ENCODE measurements at places on chromosomes 16 and 17.

- no peak for DNase-seq
- H3K36me3 ChIP-seq, result no peaks in the 10 kb centered on the region
- H3K4me1 ChIP-seq, result peaks cover 2% of the 10 kb centered on the region
- no peaks in the 10 kb centered on the region for H3K27me3 ChIP-seq
Observed at GRCh38 chr16:85402910-85403692, 210.0 kb upstream of the GSE1 start.

DNA sequence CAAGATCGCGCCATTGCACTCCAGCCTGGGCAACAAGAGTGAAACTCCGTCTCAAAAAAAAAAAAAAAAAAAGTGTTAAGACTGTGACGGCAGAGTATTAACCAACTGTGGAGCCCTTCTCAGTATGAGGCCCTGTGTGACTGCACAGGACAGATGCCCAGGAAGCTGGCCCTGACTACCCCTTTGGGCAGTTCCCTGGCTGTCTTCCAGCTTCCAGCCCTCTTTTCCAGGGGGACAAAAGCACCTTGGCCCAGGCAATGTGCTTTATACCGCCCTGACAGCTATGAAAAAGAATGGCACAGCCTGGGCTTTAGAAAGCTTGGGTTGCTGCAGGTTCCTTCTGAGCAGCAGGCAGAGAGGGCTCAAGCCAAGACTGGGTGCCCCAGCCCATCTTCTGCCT, 61.2 kb downstream of the AKAP1 start:
- no peak overlapping the region for H3K27ac ChIP-seq
- H3K36me3 ChIP-seq, result no peaks in the 10 kb centered on the region
- no peak for DNase-seq
- H3K4me1 ChIP-seq, result no peaks in the 10 kb centered on the region
- peaks cover 13% of the 10 kb centered on the region for H3K27me3 ChIP-seq
- no peak overlapping the region for H3K4me3 ChIP-seq

DNA sequence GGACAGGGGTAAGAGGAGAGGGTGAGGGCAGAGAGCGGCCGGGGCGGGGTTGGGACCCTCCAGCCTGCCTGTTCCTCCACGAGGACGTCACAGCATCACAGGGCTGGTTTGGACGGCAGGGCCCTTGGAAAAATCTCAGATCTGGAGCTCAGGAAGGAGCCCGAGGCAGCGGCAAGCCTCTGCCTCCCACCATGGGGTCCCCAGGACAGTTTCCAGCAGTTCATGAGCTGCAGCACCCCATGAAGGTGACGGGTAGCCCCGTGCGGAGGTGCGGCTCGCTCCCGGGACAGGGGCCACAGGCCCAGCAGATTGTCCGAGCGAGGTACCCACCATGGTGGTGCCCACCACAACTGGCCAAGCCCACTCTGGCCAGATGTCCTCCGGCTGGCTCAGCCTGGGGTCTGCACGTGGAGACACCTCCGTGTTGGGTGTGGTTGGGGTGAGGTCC, 21.3 kb downstream of the TPSD1 start:
- peaks cover under 1% of the 10 kb centered on the region for H3K4me1 ChIP-seq
- no peak for DNase-seq
- no peak overlapping the region for H3K27ac ChIP-seq
- no peaks in the 10 kb centered on the region for H3K36me3 ChIP-seq

- H3K36me3 ChIP-seq, result peaks cover 88% of the 10 kb centered on the region
- peaks cover 65% of the 10 kb centered on the region for H3K4me1 ChIP-seq
- no peaks in the 10 kb centered on the region for H3K27me3 ChIP-seq
- peak overlapping the region; percentile 52 for H3K4me3 ChIP-seq
- H3K27ac ChIP-seq, result peak overlapping the region; percentile 84
- DNase-seq, result no peak
Observed at GRCh38 chr17:47741109-47741792, 8.2 kb downstream of the TBX21 start.

GRCh38 chr16:16146380-16147315, 76.6 kb downstream of the ABCC6 start:
- H3K36me3 ChIP-seq, result peaks cover 54% of the 10 kb centered on the region
- no peak overlapping the region for H3K4me3 ChIP-seq
- H3K27ac ChIP-seq, result no peak overlapping the region
- no peaks in the 10 kb centered on the region for H3K4me1 ChIP-seq

GRCh38 chr17:14082848-14083247, 13.5 kb downstream of the COX10 start:
- no peaks in the 10 kb centered on the region for H3K27me3 ChIP-seq
- H3K36me3 ChIP-seq, result peaks cover 78% of the 10 kb centered on the region
- no peak overlapping the region for H3K4me3 ChIP-seq
- no peak for DNase-seq
- H3K27ac ChIP-seq, result no peak overlapping the region
- peaks cover 46% of the 10 kb centered on the region for H3K4me1 ChIP-seq

- no peak for DNase-seq
- peaks cover 4% of the 10 kb centered on the region for H3K36me3 ChIP-seq
- peaks cover 24% of the 10 kb centered on the region for H3K4me1 ChIP-seq
Observed at GRCh38 chr16:55754056-55754455, 78.8 kb downstream of the CES1 start.

DNA sequence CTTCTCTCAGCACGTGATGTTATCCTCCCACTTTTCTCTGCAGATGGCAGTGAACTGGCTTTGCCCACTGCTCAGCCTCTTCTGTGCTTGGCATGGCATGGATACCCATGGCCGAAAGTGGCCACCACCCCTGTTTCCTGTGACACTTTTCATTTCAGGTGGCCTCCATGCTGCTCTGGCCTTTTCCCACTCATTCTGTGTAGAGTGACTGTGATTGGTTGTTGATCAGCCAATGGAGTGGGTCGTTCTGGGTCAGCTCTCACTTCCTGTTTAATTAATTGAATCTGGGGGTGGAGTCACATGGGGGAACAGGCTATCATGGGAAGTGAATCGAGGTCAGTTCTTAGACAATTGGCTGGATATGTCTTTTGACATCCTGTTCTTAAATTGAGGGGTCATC, 350.1 kb upstream of the EEF2KMT start:
- no peak for DNase-seq
- peaks cover 10% of the 10 kb centered on the region for H3K27me3 ChIP-seq
- H3K36me3 ChIP-seq, result no peaks in the 10 kb centered on the region
- no peak overlapping the region for H3K27ac ChIP-seq

DNA sequence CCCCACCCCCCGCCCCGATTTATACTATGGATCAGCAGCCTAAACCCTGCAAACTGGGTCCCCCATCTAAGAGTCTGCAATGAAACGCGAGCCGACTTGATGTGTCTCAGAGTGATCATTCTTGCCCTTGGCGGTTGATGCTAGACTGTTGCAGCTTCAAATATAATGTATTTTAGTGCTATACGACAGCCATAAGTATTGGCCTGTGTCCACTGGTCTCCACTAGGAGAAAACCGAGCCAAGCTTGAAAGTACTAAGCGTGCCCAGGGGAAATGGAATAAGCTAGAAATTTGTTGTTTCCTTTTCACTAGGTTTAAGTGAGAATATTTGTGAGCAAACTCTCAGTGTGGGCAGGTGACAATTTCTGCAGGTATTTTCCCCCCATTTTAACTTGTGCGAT, 711.2 kb downstream of the MAF start:
- no peak overlapping the region for H3K27ac ChIP-seq
- no peaks in the 10 kb centered on the region for H3K27me3 ChIP-seq
- no peak overlapping the region for H3K4me3 ChIP-seq
- H3K36me3 ChIP-seq, result peaks cover 3% of the 10 kb centered on the region
- no peak for DNase-seq

DNA sequence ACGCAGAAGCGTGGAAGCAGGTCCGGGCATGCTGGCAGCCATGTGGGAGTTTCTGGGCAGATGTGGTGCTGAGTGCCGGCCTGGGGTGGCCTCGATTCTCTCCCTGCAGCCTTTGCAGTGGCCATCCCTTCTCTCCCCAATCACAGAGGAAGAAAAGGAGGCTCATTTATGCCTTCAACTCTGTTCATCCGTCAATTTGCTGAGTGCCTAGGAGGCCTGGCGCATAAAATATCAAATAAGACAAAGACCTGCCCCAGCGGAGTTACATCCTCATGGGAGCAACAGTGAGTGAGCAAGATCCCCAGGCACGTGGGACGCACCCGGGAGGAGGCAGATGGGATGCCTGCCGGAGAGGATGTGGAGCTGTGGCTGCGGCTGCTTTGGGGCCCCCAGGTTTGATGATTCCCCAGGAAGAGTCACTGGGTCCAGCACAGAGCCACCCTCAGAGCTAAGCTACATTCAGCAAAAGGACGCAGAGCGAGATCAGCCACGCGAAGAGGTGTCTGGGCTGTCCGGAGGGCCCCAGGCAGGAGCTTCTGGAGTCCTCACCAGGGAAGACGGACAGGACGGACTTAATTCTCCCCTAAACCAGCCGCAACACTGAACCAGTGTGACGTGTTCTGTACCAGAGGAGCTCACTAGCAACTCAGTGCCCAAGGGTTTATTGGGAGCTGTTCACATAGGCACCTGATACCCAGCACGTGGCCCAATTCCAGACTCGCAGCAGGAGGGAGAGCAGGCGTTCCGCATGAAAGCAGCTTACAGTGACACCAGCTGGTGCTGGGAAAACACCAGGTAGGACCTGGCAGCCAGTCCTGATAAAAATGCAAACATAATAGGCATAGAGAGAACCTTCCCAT, 11.3 kb downstream of the CA5A start:
- no peak overlapping the region for H3K27ac ChIP-seq
- DNase-seq, result no peak
- no peak overlapping the region for H3K4me3 ChIP-seq
- H3K4me1 ChIP-seq, result peaks cover 7% of the 10 kb centered on the region
- no peaks in the 10 kb centered on the region for H3K36me3 ChIP-seq

DNA sequence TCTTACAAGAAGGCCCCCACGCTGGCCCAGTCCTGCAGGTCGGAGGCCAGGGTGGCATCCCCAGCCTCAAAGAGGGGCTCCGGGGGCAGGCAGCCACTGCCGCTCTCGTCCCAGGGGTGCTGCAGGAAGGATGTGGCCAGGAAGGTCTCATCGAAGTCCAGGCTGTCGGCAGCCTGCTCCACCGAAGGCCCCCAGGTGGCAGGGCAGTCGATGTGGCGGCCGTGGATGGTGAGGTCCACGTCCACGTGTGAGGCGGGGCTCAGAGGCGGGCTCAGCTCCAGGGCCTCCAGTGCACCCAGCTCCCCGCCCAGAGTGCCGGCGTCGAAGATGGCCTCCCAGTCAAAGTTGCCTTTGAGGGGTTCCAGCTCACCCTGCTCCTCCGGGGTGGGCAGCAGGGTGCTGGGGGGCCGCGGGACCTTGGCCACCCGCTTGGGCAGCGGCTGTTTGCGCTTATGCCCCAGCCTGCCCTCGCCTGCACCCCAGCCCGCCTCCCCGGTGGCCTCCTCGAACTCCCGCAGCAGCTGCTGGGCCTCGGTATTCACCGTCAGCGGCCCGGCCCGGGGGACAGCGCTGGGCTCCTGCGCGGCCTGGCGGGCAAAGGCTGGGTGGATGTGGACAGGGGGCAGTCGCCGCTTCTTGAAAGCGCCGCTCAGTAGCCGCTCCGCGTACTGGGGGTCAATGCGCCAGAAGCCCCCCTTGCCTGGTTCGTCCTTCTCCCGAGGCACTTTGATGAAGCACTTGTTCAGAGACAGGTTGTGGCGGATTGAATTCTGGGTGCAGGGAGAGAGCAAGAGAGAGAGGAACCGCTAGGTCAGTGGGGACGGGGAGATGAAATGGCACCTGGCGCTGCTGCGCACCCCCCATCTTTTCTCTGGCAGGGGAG, 3.5 kb downstream of the FOXJ1 start:
- H3K27ac ChIP-seq, result no peak overlapping the region
- H3K36me3 ChIP-seq, result no peaks in the 10 kb centered on the region
- peaks cover 36% of the 10 kb centered on the region for H3K4me1 ChIP-seq
- no peak overlapping the region for H3K4me3 ChIP-seq

- H3K4me1 ChIP-seq, result peaks cover 14% of the 10 kb centered on the region
- peaks cover 4% of the 10 kb centered on the region for H3K36me3 ChIP-seq
- no peak overlapping the region for H3K4me3 ChIP-seq
- H3K27me3 ChIP-seq, result no peaks in the 10 kb centered on the region
- no peak overlapping the region for H3K27ac ChIP-seq
- DNase-seq, result no peak
Observed at GRCh38 chr16:78309763-78310162, 210.3 kb downstream of the WWOX start.

GRCh38 chr17:78865682-78866390, 25.2 kb upstream of the USP36 start:
- H3K27me3 ChIP-seq, result no peaks in the 10 kb centered on the region
- H3K4me1 ChIP-seq, result peaks cover 3% of the 10 kb centered on the region
- no peaks in the 10 kb centered on the region for H3K36me3 ChIP-seq
- H3K27ac ChIP-seq, result no peak overlapping the region

GRCh38 chr16:89025636-89026035, 48.6 kb upstream of the CBFA2T3 start:
- peaks cover 30% of the 10 kb centered on the region for H3K4me1 ChIP-seq
- H3K36me3 ChIP-seq, result peaks cover 8% of the 10 kb centered on the region

GRCh38 chr17:45305530-45306087, 11.2 kb downstream of the MAP3K14 start:
- no peaks in the 10 kb centered on the region for H3K27me3 ChIP-seq
- peaks cover 90% of the 10 kb centered on the region for H3K4me1 ChIP-seq
- DNase-seq, result no peak
- peak overlapping the region; percentile 38 for H3K4me3 ChIP-seq

- H3K36me3 ChIP-seq, result peaks cover 90% of the 10 kb centered on the region
- H3K4me3 ChIP-seq, result no peak overlapping the region
- peaks cover 26% of the 10 kb centered on the region for H3K4me1 ChIP-seq
- no peaks in the 10 kb centered on the region for H3K27me3 ChIP-seq
- no peak for DNase-seq
- peak overlapping the region; percentile 73 for H3K27ac ChIP-seq
Observed at GRCh38 chr16:29992344-29992967, 3.0 kb downstream of the HIRIP3 start.

DNA sequence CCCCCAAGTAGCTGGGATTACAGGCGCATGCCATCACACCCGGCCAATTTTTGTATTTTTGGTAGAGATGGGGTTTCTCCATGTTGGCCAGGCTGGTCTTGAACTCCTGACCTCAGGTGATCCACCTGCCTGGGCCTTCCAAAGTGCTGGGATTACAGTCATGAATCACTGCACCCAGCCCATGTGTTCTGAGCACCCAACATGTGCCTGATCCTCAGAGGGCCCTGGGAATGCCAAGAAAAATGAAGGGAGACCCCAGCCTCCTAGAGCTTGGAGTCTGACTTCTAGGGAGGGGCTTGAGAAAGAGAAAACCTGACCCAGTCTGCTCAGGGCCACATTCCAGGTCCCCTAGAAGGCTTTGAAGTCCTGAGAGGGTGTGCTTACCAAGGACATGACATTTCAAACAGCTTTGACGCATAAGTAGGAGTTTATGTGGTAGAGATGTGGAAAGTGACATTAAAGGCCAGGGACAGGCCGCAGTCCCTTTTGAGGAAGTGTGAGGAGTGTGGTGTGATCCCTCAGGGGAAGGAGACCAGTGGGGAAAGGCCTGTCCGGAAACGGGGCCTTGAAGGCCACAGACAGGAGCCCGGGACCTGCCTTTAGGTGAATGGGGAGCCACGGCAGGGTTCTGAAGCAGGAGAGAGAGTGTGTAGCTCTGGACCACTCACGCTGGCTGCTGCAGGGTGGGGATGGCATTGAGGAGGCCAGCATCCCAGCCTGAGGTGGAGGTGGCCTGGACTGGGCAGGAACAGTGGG, 1.1 kb upstream of the CCL22 start:
- no peak overlapping the region for H3K27ac ChIP-seq
- no peak overlapping the region for H3K4me3 ChIP-seq
- no peak for DNase-seq
- H3K4me1 ChIP-seq, result peaks cover 12% of the 10 kb centered on the region
- no peaks in the 10 kb centered on the region for H3K36me3 ChIP-seq
- H3K27me3 ChIP-seq, result no peaks in the 10 kb centered on the region

GRCh38 chr16:4328046-4328781, 12.3 kb downstream of the GLIS2 start:
- no peak overlapping the region for H3K27ac ChIP-seq
- DNase-seq, result peak; percentile 65
- peaks cover 7% of the 10 kb centered on the region for H3K4me1 ChIP-seq
- peak overlapping the region; percentile 36 for H3K4me3 ChIP-seq
- no peaks in the 10 kb centered on the region for H3K27me3 ChIP-seq

Measured in activated T-cell treated with anti-CD3 and anti-CD28 coated beads, Interleukin-2, amount 50 U/mL, for 24 hours (primary cell).